Stomach (tissue), 19 donors: ENCODE measurements at places on chromosomes 1 and 21.
A peak's percentile ranks its signal among the peaks of the same experiment; 100 is the strongest.

DNA sequence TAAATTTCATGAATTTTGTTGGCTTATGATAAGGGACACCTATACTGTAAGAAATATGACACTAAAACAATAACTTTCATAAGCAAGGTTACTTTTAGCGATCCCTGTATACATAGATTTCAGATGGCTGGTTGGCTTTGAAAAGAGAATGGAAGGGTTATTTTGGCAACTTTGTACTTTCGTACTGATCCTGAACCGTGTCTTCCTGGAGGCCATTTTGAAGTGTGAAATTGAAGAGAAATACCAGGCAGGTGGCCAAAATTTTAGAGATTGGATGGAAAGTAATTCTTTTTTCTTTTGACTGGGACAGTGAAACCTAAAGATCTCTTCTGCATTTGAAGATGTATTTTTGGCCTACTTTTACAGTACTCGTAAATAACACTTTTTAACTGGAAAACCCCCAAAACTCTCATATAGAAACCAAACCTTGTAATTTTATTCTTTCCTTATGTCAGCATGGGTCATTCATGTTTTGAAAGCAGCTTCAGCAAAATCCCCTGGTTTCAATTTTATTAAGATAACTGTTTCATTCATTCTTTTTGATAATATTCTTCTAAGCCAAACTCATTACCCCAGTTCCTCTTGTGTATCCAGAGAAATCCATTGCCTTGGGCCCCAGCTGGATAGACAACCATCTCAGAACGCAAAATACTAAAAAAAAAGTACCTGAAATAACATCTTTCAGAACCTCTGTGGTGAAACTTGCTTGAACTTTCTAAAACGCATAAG lies 38.4 kb upstream of the ZNF281 start:
- H3K27ac ChIP-seq: no peak overlapping the region
- no peak for DNase-seq

DNA sequence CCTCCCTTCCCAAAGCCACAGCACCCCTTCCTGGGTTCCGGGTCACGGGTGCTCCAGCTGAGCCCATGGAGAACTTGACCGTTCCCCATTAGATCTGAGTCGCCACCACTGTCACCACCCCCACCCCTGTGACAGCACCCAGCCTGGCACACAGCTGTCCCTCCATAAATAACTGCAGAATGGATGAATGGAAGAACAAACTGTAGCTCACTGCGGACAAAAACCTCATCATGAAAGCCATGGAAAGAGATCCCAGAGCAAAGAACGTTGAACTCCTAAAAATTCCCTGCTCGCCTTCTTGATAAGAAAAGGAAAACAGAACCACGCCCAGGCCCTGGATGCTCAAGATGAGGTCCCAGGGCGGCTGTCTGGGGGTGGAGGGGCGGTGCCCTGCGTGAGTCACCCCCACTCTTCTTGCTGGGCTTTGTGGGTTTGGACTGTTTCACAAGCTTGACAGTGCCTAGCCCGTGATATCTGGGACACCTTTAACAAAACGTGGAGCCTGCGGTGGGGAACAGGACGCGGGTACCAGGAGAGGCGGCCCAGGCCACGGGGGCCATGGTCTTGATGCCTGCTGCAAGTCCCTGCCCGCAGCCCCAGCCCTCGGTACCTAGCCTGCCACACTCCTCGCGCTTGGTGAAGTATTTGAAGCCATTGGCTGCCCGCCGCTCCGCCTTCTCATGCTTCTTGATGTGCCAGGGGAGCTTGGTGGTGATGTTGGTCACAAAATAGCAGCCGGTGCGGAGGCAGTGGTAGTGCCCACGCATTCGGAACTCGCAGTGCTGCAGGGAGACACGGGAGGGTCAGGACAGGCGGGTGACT lies 151.9 kb downstream of the CASZ1 start:
- H3K27me3 ChIP-seq: no peaks in the 10 kb centered on the region
- H3K4me3 ChIP-seq: no peak overlapping the region
- H3K27ac ChIP-seq: peak overlapping the region; percentile 17
- H3K4me1 ChIP-seq: peaks cover 24% of the 10 kb centered on the region
- H3K36me3 ChIP-seq: peaks cover 88% of the 10 kb centered on the region
- no peak for DNase-seq

DNA sequence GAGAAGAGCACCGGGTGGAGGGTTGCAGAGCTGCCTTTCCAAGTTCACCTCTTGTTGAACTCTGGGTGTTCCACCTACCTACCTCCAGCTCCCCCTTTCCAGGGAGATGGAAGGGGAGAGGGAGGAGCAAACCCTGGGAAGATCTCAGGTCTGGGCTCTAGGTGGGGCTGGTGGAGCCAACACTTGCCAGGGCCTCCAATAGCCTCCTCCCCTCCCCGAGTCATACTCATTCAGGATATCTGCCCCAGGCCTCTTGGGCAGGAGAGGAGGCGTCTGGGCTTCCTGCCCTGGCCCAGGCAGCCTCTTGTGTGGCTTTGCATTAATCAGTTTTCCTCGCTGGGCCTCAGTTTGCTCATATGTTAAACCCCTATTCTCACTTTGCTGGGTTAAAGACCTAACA lies 13.4 kb downstream of the RAP1GAP start:
- no peaks in the 10 kb centered on the region for H3K36me3 ChIP-seq
- H3K27me3 ChIP-seq: no peaks in the 10 kb centered on the region
- no peak overlapping the region for H3K27ac ChIP-seq
- H3K4me1 ChIP-seq: peaks cover 18% of the 10 kb centered on the region
- no peak for DNase-seq

GRCh38 chr1:183966487-183966886 lies 71.0 kb downstream of the COLGALT2 start:
- no peak overlapping the region for H3K4me3 ChIP-seq
- no peaks in the 10 kb centered on the region for H3K4me1 ChIP-seq
- H3K27me3 ChIP-seq: no peaks in the 10 kb centered on the region
- no peak for DNase-seq

- no peak overlapping the region for H3K27ac ChIP-seq
- H3K4me3 ChIP-seq: no peak overlapping the region
- H3K4me1 ChIP-seq: peaks cover 16% of the 10 kb centered on the region
- no peaks in the 10 kb centered on the region for H3K36me3 ChIP-seq
- H3K27me3 ChIP-seq: no peaks in the 10 kb centered on the region
These were observed 73.7 kb upstream of the RAB4A start for GRCh38 chr1:229197265-229197585.

DNA sequence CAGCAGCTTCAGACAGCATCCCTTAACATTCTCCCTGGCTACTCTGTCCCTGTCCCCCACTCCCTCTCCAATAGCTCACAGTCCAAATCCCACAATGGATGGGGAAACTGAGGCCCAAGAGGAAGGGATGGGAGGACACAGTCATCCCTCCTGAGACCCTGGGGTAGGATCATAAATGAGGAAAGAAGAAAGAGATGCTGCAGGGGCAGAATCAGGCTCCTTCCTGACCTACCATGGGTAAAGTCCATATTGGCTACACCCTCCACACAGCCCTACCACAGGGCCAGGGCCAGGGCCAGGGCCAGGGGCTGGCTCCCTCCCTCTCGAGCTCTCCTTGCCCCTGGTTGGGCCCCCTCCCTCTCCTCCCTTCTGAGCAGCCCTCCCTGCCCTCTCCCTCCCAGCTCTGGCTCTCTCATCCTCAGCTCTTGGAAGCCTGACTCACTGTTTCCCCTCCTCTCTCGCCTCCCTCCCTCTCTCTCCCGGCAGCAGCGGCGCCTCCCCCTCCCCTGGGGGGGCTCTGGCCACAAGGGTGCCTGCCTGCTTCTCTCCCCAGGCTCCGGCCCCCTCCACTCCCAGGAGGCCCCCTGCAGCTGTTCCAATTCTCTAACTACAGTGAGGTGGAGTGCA lies 4.9 kb downstream of the AHDC1 start:
- H3K27me3 ChIP-seq: no peaks in the 10 kb centered on the region
- peaks cover 14% of the 10 kb centered on the region for H3K36me3 ChIP-seq
- no peak overlapping the region for H3K4me3 ChIP-seq
- H3K4me1 ChIP-seq: peaks cover 89% of the 10 kb centered on the region
- DNase-seq: peak; percentile 93

DNA sequence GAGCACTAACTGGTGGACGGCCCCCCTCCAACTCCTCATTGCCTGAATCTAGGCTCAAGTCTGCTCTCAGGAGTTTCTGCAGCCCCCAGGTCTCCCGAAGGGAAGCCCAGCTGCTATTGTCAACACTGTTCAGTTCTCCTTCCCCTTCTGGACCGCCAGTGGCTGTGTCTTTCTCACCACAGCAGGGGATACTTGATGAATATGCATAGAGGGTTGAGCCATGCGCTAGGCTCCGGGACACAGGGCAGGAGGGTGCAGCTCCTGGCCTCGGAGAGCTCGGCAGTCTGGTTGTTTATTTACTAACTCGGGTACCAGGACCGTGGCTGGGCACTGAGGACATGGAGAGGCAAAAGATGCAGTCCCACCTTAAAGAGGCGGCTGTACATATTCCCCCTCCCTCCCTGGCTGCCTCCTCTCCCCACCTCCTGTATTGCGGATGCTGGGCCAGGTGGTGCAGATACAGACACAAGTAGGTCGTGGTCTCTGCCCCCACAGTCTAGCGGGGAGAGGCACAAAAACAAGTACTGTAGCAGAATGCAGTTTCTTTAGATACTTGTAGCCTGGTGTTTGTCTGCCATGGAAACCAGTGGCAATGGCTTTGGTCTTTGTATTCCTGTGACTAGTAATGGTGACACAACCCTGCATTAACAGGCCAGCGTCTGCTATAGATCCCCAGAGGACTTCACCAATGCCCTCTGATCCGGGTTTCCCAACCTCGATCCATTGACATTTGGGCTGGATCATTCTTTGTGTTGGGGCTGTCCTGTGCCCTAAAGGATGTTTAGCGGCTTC lies 26.2 kb downstream of the ARHGEF10L start:
- no peaks in the 10 kb centered on the region for H3K36me3 ChIP-seq
- no peak for DNase-seq
- peak overlapping the region; percentile 94 for H3K27ac ChIP-seq
- peaks cover 100% of the 10 kb centered on the region for H3K4me1 ChIP-seq
- no peak overlapping the region for H3K4me3 ChIP-seq

GRCh38 chr1:188761226-188761625 lies 1716.4 kb downstream of the BRINP3 start:
- H3K36me3 ChIP-seq: no peaks in the 10 kb centered on the region
- no peak for DNase-seq
- no peaks in the 10 kb centered on the region for H3K4me1 ChIP-seq
- H3K27ac ChIP-seq: no peak overlapping the region

DNA sequence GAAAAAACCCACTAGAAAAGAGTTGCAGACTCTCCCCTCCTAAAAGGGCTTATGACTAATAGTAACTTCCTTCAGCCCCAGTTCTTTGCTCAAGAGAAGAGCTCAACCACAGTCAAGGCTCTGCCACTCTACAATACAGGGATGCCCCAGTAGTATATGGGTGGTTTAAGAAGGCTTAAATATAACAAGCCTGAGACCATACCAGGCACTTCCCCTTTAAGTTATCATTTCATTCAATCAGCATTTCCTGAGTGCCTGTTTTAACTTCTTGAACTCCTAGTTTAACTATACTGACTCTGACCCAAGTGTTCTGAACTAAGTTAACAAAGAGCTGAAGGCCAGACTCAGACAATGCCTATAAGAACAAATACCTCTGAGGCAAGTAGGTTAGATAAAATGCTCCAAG lies 19.8 kb downstream of the PRPF38A start:
- DNase-seq: peak; percentile 16
- peaks cover 5% of the 10 kb centered on the region for H3K4me1 ChIP-seq
- peaks cover 73% of the 10 kb centered on the region for H3K36me3 ChIP-seq
- no peak overlapping the region for H3K27ac ChIP-seq
- no peaks in the 10 kb centered on the region for H3K27me3 ChIP-seq

GRCh38 chr1:12165342-12165741 lies 1.4 kb upstream of the TNFRSF1B start:
- H3K27me3 ChIP-seq: peaks cover 7% of the 10 kb centered on the region
- H3K4me1 ChIP-seq: peaks cover 90% of the 10 kb centered on the region
- H3K27ac ChIP-seq: no peak overlapping the region
- H3K36me3 ChIP-seq: peaks cover 5% of the 10 kb centered on the region

DNA sequence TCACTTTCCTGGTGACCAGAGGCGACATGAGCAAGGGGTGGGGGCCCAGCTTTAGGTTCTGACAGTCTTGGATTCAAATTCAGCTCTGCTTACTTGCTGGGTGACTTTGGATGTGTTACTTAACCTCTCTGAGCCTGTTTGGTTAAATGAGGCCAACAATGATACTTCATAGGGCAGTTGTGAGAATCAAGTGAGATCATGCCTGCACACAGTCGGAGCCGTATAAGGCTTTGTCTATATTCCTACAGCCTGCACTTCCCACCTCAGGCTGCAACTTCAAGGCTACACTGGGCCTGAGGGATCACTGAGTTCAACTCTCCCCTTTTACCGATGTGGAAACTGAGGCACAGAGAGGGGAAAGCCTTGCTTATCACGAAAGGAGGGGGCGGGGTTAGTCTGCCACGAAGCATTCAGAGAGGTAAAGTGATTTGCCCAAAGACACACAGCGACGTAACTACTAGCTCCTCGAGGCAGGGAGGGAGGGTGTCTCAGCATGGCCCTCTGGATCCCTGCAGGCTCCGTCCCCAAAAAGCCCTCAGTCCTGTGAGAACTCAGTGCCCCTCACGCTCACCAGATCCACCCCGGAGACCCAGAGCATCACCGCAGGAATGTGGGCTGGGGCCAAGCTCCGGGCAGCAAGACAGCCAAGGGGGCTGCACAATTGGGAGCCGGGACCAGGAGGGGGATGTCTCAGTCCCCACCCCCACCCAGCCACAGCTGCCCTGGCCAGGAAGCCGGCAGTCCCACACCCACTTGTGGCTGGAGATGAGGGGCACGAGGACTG lies 25.0 kb downstream of the SDC3 start:
- no peak for DNase-seq
- no peak overlapping the region for H3K27ac ChIP-seq
- H3K4me1 ChIP-seq: peaks cover 15% of the 10 kb centered on the region
- no peak overlapping the region for H3K4me3 ChIP-seq
- no peaks in the 10 kb centered on the region for H3K27me3 ChIP-seq

DNA sequence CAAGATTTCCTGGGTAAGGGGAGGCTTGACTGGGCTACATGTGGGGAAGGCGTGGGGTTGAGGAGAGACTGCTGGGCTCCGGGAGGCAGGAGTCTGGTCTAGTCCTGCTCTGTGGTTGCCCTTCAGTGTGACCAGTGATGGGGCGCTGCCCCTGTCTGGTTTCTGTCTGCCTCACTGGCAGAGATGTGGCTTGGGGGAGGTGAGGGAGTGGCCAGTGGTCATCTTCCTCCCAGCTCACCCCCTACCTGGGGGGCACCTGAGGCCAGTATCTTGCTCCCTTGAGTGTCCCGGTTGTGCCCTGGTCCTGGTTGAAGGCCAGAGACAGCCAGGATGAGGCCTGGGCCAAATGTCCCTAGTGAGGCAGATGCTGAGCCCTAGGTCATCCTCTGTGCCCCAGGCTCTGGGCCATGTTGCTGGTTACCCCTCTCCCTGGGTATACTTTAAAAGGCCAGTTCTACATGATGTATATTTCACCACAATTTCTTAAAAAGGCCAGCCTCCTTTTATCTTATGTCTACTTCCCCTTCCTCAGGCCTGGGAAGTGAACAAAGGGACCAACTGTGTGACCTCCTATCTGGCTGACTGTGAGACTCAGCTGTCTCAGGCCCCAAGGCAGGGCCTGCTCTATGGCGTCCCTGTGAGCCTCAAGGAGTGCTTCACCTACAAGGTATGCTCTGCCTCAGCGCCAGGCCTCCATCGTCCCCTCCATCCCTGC lies 10.5 kb downstream of the FAAH start:
- H3K4me3 ChIP-seq: no peak overlapping the region
- peaks cover 14% of the 10 kb centered on the region for H3K36me3 ChIP-seq
- H3K4me1 ChIP-seq: peaks cover 26% of the 10 kb centered on the region
- no peak for DNase-seq
- H3K27me3 ChIP-seq: no peaks in the 10 kb centered on the region
- H3K27ac ChIP-seq: no peak overlapping the region
